Cerebellum (tissue), 4 donors: ENCODE measurements at places on chromosomes 5 and 9.

DNA sequence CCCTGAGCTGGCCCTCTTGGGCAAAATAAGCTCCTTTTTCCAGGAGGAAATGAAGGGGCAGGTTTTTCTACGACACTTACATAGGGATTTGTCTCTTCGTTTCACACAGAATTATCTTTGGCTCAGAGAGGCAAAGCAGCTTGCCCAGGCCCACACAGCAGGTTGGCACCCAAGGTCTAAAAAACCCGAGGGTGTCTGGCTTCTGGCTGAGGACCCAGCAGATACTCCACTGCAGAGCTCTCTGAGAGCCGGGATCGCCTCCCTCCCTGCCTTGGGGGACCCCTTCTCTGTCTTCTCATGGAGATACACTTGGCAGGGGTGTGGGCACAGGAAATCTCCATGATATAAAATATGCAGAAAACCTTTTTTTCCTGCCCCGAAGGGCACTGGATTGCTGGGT, 29.0 kb upstream of the LHX2 start:
- DNase-seq = no peak

DNA sequence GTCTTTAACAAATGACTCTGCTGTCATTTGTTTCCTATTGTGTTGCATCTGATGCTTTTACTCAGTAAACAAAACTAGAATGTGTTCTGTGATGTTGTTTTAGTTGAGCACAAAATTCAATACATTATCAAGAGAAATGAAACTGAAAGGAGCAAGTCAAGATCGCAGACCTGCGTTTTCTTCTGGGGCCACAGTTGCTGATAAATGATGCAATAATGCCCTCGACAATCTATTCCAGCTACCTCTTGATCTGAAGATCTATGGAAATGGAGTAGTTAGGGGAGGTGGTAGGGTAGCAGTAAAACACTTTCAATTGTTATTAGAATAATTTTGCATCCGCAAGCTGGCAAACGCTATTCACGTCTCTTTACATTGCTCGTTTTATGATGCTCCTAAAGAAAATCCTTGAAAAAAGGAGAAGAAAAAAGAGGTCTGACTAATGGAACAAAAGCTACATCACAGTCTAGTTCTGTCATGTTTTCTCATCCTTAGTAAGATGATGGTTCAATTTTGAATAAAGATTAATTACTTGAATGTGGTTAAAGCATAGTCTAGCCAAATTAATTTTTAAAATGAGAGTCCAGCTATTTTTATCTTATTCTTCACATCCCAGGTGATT, 1.6 kb downstream of the ZNF366 start:
- DNase-seq = no peak

DNA sequence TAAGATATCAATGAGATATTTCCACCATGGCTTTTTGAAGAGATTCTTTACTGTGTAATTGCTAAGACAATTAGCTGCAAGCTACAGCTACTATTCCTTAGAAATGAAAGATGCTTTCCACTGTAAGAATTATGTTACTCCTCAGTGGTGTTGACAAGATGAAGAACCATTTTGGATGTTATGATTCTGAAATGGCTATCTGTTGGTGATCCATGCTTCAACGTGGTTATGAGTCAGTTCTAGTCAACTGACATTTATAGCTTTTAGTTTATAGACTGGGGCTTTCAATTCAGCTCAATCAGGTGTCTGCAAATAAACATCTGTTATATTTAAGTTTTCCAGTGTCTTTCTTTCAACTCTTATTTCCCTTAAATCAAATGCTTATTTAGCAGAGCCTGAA, 93.7 kb downstream of the SGCD start:
- DNase-seq = no peak

DNA sequence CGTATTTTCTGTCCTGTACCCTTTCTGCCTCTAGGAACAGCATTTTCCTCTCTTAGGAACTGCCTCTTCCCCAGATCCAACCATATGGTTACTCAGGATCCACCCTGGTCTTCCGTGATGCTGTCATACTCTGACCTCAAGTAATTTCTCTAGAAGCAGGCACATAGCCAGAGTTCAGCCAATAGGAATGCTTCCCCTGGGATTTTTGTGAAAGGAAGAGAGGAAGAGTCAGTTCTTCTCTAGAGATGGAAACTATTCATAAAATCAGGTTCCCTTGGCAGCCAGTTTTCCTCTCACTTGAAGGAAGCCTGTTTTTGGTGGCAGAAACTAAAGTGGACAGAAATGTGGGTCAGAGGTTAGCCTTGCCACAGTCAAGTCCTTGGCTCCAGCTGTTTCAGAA, 400.1 kb upstream of the PCSK5 start:
- DNase-seq = no peak

GRCh38 chr5:50738864-50739263, 72.4 kb downstream of the PARP8 start:
- DNase-seq = no peak

DNA sequence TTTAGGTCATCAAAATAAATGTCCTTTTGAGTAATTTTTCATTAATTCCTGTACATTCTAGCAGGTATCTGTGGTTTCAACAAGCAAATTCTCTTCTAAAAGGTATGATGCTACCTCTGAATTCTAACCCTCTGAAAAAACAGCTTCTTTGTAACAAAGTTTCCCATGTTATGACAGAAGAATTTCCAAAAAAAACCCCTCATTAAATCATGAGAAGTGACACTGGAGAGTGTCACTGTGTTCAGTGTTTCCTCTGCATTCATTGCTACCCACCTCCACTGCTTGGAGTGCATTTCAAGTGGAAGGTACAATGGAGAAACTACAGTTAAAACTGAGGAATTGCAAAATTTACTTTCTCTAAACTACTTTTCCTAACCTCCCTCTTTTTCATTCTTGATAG, 10.1 kb downstream of the CDKN2A start:
- DNase-seq = no peak

GRCh38 chr5:33230467-33231078, 210.2 kb upstream of the TARS1 start:
- DNase-seq = no peak

DNA sequence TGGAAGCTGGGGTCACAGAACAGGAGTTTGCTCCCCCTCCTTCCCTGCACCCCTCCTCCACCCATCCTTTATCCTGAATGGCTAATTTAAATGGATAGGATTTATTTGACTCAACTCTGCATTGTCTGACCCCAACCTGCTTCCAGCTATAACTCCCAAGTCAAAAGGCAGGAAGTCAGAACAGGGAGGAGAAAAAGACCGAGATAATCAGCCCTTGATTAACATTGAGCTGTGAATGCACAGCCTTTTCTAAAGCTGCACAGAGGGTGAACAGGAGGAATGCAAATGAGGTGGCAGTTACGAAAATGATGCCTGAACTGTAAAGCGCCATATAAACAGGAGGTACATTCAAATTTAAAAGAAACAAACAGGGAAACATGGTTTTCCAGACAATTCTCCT, 152.8 kb downstream of the SPOCK1 start:
- no peak for DNase-seq

DNA sequence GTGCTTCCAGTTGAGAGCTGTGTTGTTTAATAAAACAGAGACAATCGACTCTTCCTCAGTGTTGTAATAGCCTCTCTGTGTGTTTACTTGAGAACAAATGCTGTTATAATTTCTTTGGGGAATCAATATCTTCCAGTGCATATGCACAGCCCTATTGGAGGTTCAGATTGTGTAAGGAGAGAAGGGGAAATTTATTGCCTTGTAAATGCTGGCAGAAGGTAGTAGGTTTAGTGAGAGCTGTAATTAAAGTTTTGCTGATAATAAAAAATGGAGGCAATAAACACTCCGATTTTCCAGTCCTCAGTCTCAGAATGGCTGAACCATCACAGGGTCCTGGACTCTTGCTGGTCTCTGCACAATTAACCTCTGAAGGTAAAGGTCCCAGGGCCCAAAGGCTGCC, 128.3 kb downstream of the C5orf15 start:
- DNase-seq = no peak

DNA sequence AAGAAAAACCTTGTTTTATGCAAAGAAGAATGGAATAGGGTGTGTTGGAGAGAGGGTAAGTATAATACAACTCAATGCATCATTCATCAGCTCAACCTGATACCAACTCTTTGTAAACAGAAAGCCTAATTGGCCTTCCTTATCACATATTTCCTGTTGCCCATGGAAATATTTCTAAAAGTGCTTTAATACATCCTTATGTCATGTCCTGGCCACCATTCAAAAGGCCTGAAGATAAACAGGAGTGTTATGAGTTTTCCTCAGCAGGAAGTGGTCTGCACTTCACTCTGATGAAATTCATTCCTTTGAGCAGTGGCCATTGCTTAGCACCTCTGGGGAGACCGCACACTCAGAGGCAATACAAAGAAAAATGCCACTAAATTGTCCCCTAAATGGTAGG, 511.2 kb downstream of the SEMA5A start:
- no peak for DNase-seq

DNA sequence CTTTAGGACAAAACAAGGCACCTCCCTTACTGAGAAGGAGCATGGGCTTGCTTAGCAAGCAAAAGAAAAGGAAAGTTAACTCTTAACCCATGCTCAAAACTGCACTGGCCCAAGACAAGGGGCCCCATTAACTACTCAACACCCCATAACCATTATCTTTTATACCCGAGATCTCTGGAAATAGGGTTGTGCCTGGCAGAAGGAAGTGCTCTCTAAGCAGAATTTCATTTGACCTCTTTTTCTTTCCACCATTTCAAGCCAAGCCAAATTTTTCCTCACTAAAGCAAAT, 167.2 kb downstream of the RASEF start:
- DNase-seq = no peak

DNA sequence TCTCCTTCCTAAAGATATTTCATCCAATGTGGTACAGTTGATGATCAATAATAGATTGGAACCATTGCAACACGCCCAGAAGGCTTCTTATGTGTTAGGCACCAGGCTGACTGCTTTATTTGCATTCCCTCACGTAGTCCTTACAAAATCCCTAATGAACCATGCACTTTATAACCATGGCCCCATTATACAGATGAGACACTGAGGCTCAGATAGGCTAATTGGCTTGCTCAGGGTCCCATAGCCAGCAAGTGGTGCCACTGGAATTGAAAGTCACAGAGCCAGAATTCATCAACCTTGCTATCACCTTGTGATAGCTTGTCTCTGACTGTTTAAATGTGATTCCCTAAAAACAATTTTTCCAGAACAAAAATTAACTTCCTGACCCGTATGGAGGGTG, 27.8 kb upstream of the RAI14 start:
- no peak for DNase-seq

DNA sequence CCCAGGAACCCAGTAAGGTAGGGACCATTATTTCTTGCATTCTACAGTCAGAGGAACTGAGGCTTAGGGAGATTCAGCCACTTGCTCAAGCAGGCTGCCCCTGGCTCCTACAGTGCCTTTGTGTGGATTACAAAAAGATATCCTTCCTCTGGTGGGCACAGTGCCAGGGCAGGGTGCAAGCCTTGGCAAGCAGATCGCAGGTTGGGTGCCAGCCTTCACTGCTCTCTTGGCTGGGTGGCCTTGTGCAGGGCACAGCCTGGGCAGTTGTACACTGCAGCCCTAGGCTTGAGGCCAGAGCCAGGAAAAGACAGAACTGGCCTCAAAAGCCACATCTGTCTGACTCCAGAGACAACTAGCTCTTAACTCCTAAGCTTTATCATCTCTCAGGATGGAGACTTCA, 15.0 kb downstream of the DOCK2 start:
- DNase-seq = no peak

- no peak for DNase-seq
Measured at GRCh38 chr5:135138116-135138850, 104.3 kb upstream of the PITX1 start.

DNA sequence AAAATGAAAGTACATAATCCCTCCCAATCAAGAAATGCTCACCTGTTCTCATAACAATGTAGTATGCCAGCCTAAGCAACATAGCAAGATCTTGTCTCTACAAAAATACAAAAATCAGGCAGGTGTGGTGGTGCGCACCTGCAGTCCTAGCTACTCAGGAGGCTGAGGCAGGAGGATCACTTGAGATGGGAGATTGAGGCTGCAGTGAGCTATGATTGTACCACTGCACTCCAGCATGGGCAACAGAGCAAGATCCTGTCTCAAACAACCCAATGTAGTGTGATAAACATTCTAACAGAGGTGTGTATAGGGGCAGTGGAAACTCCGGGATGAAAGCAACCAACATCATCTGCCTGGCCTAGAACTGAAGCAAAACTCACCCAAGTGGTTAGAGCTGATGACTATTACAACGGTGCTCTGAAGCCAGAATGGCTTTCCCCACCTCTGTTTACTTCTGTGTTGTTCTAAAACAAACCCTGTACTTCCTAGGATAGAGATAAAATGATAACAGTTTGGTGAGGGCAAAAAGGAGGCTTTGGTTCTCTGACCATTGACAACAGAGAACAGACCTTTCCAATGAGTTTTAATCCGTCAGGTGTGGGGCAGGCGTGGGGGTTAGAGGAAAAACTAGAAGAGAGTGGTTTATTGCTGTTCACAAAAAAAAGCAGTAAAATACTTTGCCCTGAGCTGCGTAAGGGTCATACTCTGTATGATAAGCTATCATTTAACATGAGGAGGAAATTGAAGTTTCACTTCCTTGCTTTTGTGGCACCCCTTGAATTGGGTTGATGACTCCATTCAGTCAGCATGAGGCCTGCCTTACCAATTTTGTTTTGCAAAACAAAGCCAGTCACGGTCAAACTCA, 18.9 kb downstream of the WNT8A start:
- no peak for DNase-seq

- DNase-seq = peak; percentile 44
Measured at GRCh38 chr5:126869005-126869451, 92.1 kb downstream of the LMNB1 start.

DNA sequence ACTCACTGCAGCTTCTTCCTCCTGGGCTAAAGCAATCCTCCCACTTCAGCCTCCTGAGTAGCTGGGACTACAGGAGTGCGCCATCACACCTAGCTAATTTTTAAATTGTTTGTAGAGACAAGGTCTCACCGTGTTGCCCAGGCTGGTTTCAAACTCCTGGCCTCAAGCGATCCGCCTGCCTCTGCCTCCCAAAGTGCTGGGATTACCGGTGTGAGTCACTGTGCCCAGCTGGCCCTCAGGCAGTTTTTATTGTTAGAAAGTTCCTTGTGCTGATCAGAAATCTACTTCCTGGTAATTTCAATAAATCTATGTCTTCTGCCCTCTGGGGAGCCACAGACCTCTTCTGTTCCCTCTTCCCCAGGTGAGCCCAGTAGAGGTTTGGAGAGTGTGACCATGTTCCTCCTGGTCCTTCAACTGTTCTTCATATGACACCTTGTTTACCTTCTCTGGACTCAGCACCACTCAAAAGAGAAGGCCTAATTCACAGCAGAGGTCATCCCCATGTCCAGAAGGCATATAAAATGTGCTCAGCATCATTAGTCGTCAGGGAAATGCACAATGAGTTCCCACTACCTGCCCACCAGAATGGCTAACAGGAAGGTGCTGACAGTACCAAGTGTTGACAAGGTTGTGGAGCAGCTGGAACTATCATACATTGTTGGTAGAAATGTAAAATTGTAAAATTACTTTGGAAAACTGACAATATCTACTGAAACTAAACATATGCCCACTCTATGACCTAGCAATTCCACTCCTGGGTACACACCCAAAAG, 10.4 kb downstream of the TMOD1 start:
- no peak for DNase-seq

- peak; percentile 49 for DNase-seq
Measured at GRCh38 chr9:1939926-1940368, 75.2 kb upstream of the SMARCA2 start.

GRCh38 chr5:96080557-96080956, 118.9 kb upstream of the ELL2 start:
- no peak for DNase-seq

GRCh38 chr9:128636024-128636390, 20.6 kb downstream of the DYNC2I2 start:
- DNase-seq = no peak

- no peak for DNase-seq
Measured at GRCh38 chr5:51188001-51188591, 195.2 kb upstream of the ISL1 start.

- no peak for DNase-seq
Measured at GRCh38 chr5:38535248-38535750, 21.1 kb downstream of the LIFR start.
